ENCODE measurements at places on chromosomes 1 and 21.

GRCh38 chr1:11487196-11487751 is 8.3 kb downstream of the DISP3 start:
- DNase-seq = peak; percentile 97

GRCh38 chr1:93056214-93056613 is 22.9 kb upstream of the MTF2 start:
- DNase-seq = no peak

GRCh38 chr21:46208761-46209721 is 19.5 kb downstream of the LSS start:
- DNase-seq = no peak

DNA sequence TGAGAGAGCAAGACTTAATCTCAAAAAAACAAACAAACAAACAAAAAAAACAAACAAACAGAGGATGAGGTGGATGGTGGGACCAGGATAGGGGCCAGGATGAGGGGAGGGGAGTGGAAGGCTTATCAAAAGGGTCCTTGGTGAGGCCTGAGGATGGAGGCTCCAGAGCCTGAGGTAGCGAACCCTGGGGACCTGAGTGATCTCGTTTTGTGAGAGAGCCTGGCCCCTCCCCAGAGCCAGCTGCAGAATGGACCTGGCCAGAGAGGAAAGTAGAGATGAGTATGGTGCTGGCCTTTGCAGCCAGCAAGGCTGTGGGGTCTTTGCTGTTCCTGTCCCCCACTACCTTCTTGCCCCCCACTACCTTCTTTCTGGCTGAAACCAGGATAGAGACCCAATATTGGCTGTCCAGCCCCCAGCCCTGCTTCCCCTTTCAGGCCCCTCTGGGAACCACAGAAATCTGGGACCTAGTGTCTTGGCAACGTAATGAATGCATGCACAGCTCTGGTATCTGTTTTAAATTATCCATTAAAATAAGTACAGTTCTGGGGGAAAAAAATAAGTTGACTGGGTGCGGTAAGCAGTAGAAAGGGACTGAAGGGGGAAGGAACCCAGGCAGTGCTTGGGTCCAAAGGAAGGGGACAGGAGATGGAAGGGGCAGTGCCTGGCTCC is 1.1 kb upstream of the LMNA start:
- no peak for DNase-seq

DNA sequence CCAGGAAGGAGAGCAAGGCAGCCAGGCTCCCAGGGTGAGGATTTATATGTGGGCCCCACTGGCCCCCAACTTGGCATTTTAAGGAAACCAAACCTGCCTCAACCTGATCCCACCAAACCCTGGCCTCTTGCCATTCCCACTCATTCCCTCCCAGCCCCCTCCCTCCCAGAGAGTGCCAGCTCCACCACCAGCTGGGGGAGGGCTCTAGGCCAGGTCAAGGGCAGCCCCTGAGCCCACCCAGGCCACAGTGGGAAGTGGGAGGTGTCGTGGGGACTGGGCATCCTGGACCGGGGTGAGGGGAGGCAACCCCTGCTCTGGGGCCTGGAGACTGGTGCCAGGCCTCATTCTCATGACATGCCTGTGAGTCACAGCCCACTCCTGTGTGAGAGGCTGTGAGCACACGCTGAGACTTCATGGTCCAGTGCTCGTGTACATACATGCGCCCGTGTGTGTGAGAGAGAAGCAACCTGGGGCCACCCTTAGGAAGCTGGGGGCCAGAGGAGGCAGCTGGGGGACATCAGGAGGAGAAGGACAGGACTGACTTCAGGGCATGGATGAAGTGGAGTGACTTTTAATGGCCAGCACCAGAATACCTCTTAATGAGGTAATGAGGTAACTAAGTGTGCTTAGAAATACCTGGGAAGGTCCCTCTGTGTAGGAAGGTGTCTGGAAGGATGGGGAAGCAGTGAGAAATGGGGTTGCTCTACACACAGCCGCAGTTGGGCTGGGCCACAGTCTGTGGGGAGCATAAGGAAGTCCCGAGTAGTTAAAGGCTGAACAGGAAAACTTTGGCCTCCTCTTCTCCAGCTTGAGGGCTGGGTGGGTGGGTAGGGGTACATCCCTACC is at the start of gene S100A2:
Gene S100A2 (minus strand): TSS at position 316 of the 846 bp plus-strand sequence. CDS start 1,967 bp downstream, outside the sequence.
- peak; percentile 58 for DNase-seq

DNA sequence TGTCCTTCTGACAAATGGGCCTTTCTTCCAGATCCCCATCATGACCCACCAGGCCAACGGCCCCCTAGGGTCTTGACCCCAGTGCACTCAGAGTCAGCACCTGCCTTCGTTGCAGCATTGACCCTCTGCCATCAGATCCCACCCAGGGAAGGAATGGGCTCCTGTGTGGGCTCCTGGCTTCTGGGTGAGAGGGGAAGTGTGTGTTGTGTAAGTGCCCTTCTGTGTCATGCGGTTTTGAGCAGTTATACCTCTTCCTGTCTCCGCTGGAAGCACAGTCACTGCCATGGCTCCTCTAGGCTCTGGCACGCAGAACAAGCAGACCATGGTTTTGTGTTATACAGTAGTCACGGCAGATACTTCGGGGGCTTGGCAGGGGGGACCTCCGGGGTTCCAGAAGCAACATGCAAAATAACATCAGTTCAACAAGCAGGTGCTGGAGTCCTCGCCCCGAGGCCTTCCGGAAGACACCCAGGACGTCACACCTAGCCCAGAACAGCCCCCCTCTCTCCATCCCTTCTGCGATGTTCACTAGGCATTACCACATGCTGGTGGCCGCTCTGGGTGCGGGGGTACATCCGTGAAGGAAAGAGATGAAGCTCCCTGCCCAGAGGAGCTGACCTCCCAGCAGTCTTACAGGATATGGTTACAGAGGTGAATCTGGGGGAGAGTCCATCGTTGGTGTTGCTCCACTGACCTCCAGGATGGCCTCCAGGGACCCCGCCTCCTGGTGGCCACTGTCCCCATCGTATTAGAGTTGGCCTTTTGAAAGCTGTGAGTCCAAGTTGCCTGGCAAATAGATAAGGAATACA is 17.4 kb upstream of the KCNAB2 start:
- no peak for DNase-seq

DNA sequence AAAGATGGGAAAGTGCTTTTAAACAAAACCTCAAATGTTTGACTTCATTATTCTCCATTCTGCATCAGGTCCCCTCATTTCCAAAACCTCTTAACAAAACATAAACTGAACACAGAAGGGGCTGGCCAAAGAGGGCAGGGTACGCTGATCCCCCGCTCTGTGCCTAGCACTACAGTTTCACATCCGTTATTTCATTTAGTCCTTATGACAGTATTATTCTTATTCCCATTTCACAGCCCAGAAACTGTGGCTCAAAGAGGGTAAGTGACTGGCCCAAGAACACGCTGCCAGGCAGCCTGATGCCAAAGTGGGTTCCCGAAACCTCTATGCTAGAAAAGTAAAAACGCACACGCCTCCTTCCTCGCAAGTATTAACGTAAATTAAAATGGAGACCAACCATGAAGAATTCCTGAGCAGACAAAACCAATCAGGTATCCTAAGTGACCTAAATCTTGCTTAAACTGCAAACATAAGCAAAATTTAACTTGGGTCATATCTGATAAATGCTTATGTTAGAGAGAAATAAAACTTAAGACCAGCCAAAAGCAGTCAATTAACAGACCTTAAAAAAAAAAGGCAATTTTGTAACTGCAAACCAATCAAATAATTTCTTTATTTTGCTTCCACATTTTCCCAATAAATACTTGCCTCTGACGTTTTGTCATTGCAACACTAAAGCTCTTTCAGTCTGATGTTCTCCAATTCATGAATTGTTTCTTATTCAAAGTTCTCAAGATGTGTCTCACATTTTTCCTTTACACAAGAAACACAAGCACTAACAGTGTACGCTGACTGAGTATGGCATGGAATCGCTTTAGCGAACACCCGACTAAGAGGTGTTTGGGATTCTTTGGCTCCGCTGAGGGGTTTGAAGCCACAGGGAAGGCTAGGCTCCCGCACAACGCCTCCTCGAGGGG is 653 bp downstream of the CASP9 start:
- DNase-seq = no peak

GRCh38 chr1:100240631-100241030 is 9.0 kb downstream of the DBT start:
- no peak for DNase-seq

- no peak for DNase-seq
These were observed 7.3 kb upstream of the CAMK2N1 start for GRCh38 chr1:20493309-20493708.

GRCh38 chr1:951364-951763 is 7.7 kb downstream of the NOC2L start:
- DNase-seq = peak; percentile 67

DNA sequence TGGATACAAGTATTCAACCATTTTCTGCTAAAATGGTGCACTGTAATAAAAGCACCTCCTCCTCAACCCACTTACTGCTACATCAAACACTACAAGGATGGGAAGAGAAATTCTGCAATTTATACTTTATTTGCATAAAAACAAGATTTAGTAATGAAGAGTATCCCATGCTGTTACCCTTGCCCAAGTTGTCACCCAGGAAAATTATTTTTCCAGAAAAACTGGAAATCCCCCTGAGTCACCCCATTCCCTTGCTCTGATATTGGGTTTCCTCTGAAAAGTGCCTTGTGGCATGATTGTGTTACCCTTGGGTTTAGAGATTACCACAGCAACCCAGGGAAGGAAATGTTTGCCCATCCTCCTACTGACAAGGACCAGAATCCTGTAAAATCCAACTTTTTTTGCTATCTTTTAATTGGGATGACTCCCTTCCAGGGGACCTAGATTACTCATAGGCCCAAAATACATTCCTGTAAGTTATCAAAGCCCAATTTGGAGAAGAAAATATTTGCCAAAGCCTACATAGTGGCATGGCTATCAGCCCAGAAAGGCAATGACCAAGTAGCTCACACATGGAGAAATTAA is 16.5 kb upstream of the ZC3H11B start:
- DNase-seq = no peak

GRCh38 chr1:185279571-185279970 is 37.5 kb downstream of the IVNS1ABP start:
- no peak for DNase-seq

- DNase-seq = no peak
These were observed 15.8 kb upstream of the VCAM1 start for GRCh38 chr1:100703716-100704115.

- DNase-seq = no peak
These were observed 13.2 kb upstream of the SDHB start for GRCh38 chr1:17067069-17067426.

DNA sequence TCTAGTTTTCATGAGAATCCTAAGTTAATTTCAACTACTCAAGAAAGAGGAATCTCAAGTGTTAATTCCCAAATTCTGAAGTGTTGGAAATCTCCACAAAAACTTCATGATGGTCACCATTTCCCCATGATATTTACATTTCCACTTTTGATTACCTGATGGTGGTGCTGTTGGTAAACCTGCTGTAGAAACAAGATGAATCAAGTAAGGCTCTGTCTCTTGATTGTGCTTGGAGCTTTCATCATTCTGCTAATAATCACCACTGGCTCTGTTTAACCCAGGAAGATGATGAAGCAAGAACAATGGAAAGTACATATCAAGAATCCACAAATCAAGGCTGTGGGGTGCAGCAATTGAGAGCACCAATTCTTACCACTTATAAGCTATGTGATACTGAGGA is 77.8 kb downstream of the C4BPA start:
- no peak for DNase-seq

DNA sequence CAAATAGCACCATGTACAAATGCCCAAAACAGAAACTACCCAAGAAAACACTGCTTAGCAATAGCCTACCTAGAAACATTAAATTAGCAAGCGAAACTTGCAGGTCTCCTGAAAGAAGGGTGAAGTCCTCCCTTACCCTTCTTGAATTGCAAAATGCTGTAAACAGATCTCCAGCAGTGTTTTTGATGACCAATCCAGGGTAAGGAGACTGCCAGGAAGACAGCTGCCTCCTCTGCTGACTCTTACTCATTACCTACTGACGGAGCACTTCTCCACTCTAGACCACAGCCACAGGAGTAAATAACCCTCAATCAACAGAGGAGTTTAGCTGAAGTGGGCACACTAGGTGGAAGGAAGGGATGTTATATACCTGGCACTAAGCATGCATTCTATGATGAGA is 32.2 kb upstream of the GADD45A start:
- DNase-seq = no peak

DNA sequence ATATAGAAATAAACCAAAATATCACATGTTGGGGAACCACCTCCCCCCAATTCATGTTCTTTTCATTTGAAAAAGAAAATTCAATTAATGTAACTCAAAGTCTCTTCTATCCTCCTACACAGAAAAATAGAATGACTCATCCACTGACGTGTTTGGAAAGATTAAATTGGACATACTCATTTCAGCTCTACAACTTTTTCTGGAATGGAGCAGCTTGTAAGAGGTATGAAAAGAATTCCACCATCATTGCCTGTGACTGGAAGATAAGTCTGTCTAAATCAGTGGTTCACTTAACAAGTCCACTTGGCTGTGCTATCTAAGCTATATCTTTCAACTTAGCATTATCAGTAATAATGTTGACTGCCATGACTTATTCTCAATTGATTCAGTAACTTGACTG is 702.3 kb downstream of the BRINP3 start:
- DNase-seq = no peak

GRCh38 chr1:17799642-17800041 is 44.5 kb downstream of the ACTL8 start:
- DNase-seq = no peak

GRCh38 chr1:116232989-116233514 is 121.9 kb downstream of the MAB21L3 start:
- DNase-seq = peak; percentile 79

GRCh38 chr1:202998836-202999750 is 8.1 kb upstream of the TMEM183A start:
- peak; percentile 83 for DNase-seq

DNA sequence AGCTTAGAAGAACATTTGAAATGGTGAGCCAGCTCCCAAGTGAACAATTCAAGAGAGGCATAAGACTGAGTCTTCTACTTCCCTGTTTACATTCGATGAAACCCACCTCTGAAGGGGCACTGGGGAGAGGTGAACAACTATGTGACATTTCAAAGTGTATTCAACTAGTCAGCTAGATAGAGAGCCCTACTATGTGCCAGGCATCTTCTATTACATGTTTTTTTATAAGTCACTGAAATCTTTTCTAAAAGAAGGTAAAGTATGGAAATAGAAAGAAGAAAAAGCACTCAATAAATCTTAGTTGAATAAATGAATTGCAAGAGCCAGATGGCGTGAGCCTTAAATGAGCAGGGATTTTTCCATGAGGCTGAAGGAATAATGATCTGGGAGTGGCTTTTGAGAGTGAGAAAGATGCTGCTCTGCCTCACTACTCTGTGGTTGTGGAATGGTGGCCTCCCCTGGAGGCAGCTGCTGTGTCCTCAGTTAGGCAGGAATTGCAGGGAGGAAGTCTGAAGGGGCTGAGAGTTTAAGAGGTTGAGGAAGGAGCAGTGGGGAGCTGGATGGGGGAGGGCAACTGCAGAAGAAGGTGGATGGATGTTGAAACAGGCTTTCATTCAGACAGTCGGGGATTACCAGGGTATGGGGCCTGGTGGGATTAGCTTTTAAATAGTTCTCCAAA is 10.4 kb upstream of the PTPRF start:
- peak; percentile 93 for DNase-seq
